ENCODE measurements at places on chromosomes 6 and 20.

DNA sequence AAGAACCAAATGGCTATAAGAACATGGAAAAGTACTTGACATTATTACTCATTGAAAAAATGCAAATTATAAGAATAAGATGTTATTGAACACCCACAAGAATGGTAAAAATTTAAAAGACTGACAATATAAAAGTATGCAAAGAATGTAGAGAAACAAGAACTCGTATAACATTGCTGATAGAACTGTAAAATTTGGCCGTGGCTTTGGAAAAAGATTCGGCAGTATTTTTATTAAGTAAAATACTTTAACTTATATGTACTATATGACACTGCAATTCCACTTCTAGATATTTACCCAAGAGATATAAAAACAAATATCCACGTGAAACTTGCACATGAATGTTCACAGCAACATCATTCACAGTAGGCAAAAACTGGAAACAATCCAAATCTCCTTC, 239.2 kb downstream of the TPBG start:
- DNase-seq = no peak

- no peak for DNase-seq
Measured at GRCh38 chr6:84456803-84457202, 229.4 kb upstream of the CEP162 start.

DNA sequence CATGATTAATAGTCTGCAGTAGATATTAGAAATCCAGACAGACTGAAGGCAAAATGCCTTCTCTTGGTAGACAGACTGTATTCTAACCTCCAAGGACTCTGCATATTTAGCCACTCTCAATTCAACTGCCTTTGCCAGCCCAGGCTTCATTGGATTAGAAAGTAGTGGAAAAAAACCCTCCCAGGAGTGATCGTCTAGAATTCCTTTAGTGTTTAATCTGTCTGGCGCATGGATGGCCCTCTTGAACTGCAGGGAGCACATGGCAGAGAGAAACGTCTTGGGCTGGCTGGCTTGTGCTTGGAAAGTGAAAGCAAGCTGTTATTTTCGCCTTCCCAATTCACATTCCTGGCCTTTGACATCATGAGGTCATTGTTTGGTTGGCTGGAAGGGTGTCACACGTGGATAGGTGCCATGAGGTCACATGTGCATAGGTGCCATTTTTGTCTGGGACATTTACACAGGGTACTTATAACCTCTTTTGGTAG, 30.9 kb upstream of the NEDD9 start:
- no peak for DNase-seq

- DNase-seq = no peak
Measured at GRCh38 chr6:26225848-26226578, 138.8 kb downstream of the HFE start.

GRCh38 chr6:16694781-16695578, 66.3 kb downstream of the ATXN1 start:
- no peak for DNase-seq

GRCh38 chr6:158622545-158623190, 21.9 kb downstream of the DYNLT1 start:
- DNase-seq = no peak

- peak; percentile 25 for DNase-seq
Measured at GRCh38 chr20:47124181-47124717, 229.6 kb downstream of the EYA2 start.

DNA sequence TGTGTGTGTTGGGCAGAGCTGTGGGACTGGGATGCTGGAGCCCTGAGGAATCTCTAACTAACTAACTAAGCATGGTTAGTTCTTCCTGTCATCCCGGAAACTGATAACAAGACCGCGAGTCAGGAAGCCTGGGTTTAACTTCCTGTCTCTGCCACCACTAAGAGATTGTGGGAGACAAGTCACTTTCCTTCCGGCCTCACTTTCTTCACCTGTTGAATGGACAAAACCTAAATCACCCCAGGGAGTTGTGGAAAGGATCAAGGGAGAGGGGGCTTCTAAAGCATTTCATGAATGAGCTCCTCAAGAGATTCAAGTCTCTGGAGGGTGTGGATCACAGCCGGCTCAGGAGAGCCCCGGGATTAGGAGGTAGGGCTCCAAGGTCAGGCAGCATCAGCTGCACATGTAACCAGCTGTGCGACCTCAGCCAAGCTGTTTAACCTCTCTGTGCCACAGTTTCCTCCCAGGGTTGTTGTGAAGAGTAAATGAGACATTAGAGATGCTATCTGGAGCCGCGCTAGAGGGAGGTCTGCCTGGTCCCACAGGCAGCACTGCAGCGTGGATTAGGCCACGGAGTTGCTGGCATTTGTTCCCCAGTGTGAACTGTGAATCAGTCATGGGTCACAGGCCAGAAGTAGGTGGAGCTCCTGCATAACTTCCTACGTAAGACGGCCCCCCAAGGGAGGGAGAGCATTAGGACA, 105.1 kb downstream of the TOX2 start:
- no peak for DNase-seq

GRCh38 chr6:116015983-116016382, 44.7 kb downstream of the FRK start:
- no peak for DNase-seq

DNA sequence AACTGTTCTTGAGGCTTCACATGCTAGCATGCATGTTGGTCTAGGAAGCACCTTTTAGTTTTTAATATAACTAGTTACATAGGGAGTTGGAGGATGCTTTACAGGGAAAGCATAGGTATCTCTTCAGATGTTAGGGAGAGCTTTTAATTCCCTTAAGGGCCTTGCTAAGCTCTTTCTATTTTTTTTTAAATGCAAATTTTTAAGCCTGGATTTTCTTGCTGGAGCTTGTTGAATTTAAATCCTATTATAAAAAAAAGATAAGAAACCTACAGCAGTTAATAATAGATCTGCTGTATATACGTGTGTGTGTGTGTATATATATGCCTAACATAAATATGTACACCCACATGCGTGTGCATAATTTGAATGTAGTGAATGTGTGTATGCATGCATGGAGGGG, 79.0 kb downstream of the FIG4 start:
- DNase-seq = no peak

- peak; percentile 95 for DNase-seq
Measured at GRCh38 chr6:30742316-30743098, at the start of gene FLOT1. Gene FLOT1 (minus strand): TSS chr6:30742687. CDS start chr6:30742189, 498 bp downstream.

DNA sequence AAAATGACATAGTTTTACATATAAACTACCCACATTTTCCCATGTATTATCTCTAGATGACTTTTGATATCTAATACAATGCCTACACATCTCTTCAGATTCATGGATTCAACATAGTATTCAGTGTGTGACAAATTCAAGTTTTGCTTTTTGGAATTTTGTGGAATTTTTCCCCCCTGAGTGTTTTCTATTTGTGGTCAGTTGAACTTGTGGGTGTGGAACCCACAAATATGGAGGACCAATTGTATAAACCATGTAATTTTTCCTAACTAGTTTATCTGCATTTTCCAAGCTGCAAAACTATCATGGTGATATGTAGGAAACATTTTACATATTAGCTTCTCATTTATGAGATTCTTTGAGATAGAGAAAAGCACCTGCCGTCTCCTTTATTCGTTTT, 374.3 kb upstream of the SOX4 start:
- DNase-seq = no peak

DNA sequence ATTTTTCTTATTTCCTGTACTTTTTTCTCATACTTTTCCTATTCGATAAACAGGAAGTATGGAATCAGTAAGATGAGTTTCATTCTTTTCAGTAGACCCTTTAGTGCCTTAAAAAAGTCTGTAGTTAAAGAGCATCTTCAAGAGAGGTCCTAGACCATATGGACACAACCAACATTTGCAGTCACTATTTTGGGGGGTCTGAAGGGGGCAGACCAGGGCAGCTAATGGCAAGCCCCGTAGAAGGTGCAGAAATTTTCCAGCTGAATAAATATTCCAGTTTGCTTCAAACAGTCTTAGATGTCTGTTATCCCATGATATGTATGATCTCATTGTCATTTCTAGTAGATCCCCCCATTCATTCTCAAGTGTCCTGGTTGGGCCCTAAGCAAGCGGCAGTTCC, 52.8 kb downstream of the MAP3K5 start:
- no peak for DNase-seq

- no peak for DNase-seq
Measured at GRCh38 chr20:47389867-47390347, 33.4 kb upstream of the ZMYND8 start.

GRCh38 chr20:44589537-44589936, 7.2 kb downstream of the PKIG start:
- no peak for DNase-seq

GRCh38 chr6:161444464-161444863, 170.6 kb upstream of the AGPAT4 start:
- DNase-seq = no peak

DNA sequence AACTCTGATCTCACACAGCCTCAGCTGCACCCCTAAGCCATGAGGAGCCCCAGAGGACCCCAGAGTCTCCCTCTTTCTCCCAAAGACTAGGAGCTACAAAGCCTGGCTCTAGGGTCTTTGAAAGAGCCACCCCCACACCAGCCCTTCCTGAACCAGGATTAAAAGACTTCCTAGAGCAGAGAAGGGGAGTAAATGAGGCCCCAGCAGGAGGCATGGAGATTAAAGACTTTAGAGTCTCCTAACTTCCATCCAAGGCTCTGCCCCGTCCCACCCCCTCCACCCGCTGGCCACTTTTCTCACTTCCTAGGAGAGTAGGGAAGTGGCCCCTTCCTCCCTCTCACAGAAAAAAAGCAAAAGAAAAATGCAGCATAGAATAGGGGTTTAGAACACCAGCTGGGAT, 1.7 kb downstream of the PREX1 start:
- no peak for DNase-seq

DNA sequence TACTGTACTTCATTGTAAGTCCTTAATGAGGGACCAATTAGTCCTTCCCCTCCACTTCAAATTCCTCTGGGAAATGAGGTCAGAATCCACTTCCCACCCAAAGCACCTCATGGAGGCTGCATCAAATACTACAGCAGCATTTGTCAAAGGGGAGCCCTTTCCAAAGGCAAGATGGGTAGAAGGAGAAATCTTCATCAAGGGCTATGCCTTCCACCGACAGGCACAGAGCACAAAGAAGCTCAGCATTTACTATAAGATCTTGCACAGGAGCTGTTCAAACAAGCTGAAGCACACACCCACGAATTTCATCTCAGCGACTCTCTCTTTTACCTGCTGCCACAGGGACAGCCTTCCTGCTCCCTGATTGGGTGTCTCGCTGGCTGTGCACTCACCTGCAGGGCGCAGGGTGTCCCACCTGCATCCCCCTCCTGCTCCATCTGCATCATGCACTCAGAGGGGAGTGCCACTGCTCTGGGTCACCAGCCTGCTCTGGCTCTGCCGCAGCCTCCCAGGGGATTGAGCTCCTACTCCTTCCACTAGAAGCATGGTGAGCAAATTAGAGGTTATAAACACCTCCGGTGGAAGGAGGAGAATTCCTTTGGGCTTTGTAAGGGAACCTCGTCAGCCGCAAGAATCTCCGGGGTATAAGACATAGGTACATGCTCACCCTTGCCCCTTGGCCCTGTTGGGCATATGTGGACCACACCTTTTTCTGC, 164.5 kb downstream of the ATXN1 start:
- no peak for DNase-seq

GRCh38 chr6:159960485-159960884, 8.4 kb upstream of the IGF2R start:
- no peak for DNase-seq

- DNase-seq = no peak
Measured at GRCh38 chr6:105014448-105014847, 57.5 kb downstream of the LIN28B start.

GRCh38 chr6:159169557-159170332, 545 bp downstream of the FNDC1 start:
- DNase-seq = peak; percentile 20

DNA sequence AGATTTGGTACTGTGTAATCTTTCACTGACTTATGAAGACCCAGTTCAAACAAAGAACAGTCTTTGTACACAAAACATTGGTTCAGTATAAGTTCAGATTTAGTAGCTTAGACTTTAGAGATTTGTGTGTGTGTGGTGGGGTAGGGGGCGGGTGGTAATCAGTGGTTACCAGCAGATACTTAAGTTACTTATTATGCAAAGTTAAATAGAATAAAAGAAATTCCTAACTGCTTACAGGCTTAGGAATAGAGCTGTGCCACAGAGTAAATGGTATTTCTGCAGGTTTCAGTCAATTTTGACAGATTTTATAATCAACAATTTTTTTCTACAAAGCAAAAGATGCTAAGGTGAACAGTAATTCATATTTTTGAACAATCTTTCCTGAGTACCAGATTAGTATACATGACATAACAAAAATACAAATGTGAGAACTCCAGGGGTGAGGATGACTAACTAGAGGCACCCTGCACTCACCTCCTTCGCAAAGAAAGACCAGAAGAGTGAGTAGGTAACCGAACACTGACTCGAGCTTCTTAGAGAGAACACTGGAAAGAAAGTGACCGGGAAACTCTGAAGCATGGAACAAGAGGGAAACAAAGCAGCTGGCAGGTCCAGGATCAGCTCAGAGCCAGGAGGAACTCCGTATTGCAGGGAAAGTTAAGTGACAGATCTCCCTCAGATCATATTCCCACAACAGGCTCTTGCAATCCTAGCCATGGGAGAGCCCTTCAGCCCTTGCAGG, 560.6 kb downstream of the COL12A1 start:
- no peak for DNase-seq

DNA sequence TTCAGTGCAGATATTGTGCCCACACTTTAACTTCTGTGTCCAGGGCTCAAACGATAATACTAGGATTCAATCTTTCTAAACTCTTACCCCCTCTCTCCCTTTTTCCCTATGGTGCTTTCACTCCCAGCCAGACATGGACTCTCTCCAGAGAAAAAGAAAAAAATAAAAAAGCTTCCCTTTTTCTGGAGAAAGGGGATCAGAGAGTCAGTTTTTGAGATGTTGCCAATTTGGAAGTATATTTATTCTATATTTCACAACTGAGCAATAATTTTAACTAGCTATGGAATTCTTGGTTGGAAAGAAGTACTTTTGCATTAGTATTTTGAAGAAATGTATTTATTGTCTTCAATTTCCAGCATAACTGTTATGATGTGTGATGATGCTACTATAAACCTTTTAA, 72.2 kb upstream of the ZFP64 start:
- no peak for DNase-seq

DNA sequence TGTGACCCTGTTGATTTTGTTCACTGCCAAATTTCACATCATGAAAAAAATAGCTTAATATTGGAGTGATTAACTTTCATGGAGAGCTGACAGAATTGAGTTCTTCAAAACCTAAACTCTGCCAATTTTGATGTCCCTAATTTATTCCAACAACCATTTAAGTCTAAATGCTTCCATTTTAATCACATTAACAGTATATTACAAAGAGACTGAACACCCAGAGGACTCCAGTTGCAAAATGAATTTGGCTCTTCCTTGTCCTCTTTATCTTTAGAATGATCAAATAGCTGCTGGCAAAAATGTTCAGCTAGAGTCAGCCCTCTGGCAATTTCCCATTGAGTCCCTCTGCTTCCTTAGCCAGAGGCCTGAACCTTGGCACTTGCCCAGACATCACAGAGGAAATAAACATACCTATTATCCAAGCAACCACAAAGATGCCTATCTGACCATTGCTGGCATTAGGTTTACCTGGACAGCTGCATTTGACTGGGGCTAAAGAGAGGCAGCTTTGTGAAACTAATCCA, 299.0 kb upstream of the STXBP5 start:
- DNase-seq = no peak

Data from CD4-positive, alpha-beta T cell treated with Interferon alpha-2 for 1 hour (primary cell).